ENCODE measurements at places on chromosomes 13 and 19.

- H3K4me3 ChIP-seq = no peak overlapping the region
- no peak overlapping the region for H3K27ac ChIP-seq
- peaks cover 4% of the 10 kb centered on the region for H3K36me3 ChIP-seq
- no peaks in the 10 kb centered on the region for H3K27me3 ChIP-seq
- no peak for DNase-seq
These were observed 1411.0 kb upstream of the SLC10A2 start for GRCh38 chr13:104477261-104477660.

DNA sequence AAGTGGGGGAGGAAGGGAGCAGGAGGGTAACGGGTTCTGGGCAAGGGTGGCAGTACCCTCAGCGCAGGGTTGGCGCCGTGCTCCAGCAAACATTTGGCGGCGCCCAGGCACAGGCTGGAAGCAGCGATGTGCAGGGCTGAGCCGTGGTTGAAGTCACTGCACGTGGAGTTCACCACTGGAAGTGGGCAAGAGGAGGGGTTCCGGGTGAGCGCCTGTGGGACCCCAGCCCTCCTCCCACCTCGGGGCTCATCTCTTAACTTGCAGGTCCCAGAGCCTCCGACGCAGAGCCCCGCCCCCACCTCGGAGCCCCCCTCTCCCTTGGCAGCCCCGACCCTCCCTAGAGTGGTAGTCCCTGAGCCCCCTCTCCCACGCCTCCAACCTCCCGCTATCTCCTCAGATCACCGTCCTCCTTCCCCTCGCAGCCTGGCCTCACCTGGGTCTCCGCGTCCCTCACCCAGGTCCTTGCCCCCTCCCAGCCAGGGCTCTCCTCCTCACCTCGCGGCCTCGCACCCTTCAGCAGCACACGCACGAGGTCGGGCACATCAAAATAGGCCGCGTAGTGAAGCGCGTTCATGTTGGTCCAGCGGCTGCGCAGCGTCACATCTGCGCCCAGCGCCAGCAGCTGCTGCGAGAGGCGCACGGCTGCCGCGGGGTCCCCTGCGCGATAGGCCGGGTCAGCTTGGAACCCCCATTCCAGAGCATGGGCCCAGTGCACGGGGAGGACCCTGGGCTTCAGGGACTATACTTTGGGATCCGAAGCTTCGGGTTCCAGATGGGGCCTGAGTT, 6.4 kb downstream of the CLIP3 start:
- peaks cover 10% of the 10 kb centered on the region for H3K36me3 ChIP-seq
- H3K4me3 ChIP-seq = no peak overlapping the region
- peaks cover 6% of the 10 kb centered on the region for H3K27me3 ChIP-seq
- no peaks in the 10 kb centered on the region for H3K4me1 ChIP-seq
- no peak overlapping the region for H3K27ac ChIP-seq

- H3K27me3 ChIP-seq = no peaks in the 10 kb centered on the region
- H3K27ac ChIP-seq = no peak overlapping the region
- DNase-seq = no peak
- peaks cover 29% of the 10 kb centered on the region for H3K36me3 ChIP-seq
- peaks cover 11% of the 10 kb centered on the region for H3K4me1 ChIP-seq
These were observed 16.7 kb downstream of the VWA8 start for GRCh38 chr13:41944229-41944628.

- DNase-seq = peak; percentile 56
- no peak overlapping the region for H3K4me3 ChIP-seq
- peaks cover 4% of the 10 kb centered on the region for H3K36me3 ChIP-seq
- H3K27me3 ChIP-seq = no peaks in the 10 kb centered on the region
- H3K4me1 ChIP-seq = no peaks in the 10 kb centered on the region
- no peak overlapping the region for H3K27ac ChIP-seq
These were observed 83.6 kb downstream of the KDM4B start for GRCh38 chr19:5052515-5052914.

GRCh38 chr13:103236213-103236612, 170.0 kb upstream of the SLC10A2 start:
- H3K27ac ChIP-seq = no peak overlapping the region
- H3K4me3 ChIP-seq = no peak overlapping the region
- H3K36me3 ChIP-seq = peaks cover 29% of the 10 kb centered on the region
- no peaks in the 10 kb centered on the region for H3K4me1 ChIP-seq
- no peak for DNase-seq

GRCh38 chr13:33615436-33615835, 202.5 kb upstream of the RFC3 start:
- H3K36me3 ChIP-seq = no peaks in the 10 kb centered on the region
- no peaks in the 10 kb centered on the region for H3K27me3 ChIP-seq
- H3K4me3 ChIP-seq = no peak overlapping the region
- no peak for DNase-seq
- no peak overlapping the region for H3K27ac ChIP-seq
- peaks cover 30% of the 10 kb centered on the region for H3K4me1 ChIP-seq

GRCh38 chr13:80339563-80339911, 1.4 kb downstream of the SPRY2 start:
- H3K36me3 ChIP-seq = peaks cover 36% of the 10 kb centered on the region
- H3K4me1 ChIP-seq = peaks cover 50% of the 10 kb centered on the region
- no peak overlapping the region for H3K27ac ChIP-seq
- no peak overlapping the region for H3K4me3 ChIP-seq

DNA sequence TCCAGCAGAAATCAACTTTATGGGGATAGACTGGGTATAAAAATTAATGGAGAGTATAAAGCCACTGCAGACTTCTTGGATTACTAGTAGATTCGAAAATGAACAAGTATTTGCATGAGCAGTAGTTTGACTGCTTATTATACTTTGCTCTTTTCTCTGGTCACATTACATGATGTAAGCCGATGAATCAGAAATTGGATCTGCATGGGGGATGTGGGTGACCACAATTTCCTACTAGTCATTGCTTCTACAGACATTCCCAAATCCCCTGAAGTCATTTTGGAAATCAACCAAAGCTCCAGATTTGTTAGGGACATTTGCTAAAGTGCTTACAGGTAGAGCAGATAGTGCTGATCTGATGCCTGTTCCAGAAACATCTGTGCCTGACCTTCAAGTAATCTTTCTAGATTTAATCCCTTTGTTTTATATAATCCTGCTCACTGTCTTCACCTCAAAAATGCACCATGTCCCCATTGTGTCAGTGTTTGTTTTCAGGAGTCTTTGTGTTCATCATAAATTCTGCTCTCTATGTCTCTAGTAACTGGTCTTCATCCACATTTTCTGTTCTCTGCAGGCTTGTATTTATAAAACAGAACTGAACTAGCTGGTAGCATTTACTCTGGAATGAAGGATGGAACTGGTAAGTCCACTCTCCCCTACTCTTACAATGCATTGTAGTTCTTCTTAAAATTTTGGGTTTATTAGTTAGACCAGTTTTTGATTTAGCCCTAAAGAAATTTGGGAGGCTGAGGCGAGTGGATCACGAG, 201.5 kb upstream of the CSNK1A1L start:
- peaks cover 20% of the 10 kb centered on the region for H3K4me1 ChIP-seq
- no peak for DNase-seq
- H3K36me3 ChIP-seq = no peaks in the 10 kb centered on the region
- H3K27ac ChIP-seq = no peak overlapping the region
- no peaks in the 10 kb centered on the region for H3K27me3 ChIP-seq

- H3K27ac ChIP-seq = peak overlapping the region; percentile 98
- peak overlapping the region; percentile 81 for H3K4me3 ChIP-seq
- H3K4me1 ChIP-seq = peaks cover 29% of the 10 kb centered on the region
- H3K36me3 ChIP-seq = no peaks in the 10 kb centered on the region
These were observed 18.5 kb downstream of the LMTK3 start for GRCh38 chr19:48492925-48493717.

DNA sequence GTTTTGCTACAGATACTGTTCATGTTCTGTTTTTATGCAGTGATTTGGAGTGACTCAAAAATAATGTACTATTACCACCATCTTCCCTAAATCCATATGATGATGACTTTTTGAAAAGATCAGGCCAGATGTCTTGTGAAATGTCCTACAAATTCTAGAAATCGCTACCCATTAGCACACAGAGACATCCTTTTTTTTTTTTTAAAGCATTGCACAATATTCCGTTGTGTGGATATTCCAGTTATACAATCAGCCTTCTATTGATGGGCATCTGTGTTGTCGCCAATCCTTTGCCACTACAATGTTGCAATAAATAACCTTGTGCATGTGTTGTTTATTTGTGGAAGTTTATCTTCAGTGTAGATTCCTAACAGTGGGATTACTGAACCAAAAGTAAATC, 24.5 kb downstream of the ZDHHC20 start:
- H3K27ac ChIP-seq = no peak overlapping the region
- peaks cover 19% of the 10 kb centered on the region for H3K4me1 ChIP-seq
- peaks cover 36% of the 10 kb centered on the region for H3K36me3 ChIP-seq
- no peak overlapping the region for H3K4me3 ChIP-seq

- peaks cover 15% of the 10 kb centered on the region for H3K4me1 ChIP-seq
- H3K4me3 ChIP-seq = no peak overlapping the region
- no peak overlapping the region for H3K27ac ChIP-seq
These were observed 141.0 kb downstream of the RAP2A start for GRCh38 chr13:97574926-97575325.

GRCh38 chr13:114281351-114282040, at the start of gene UPF3A:
Gene UPF3A, plus strand, starts transcription at chr13:114281601. Its CDS starts 39 bp downstream, at chr13:114281640.
- H3K36me3 ChIP-seq = peaks cover 31% of the 10 kb centered on the region
- no peaks in the 10 kb centered on the region for H3K27me3 ChIP-seq
- H3K4me1 ChIP-seq = peaks cover 25% of the 10 kb centered on the region
- peak within 1 kb of the TSS; percentile 98 for H3K27ac ChIP-seq
